ENCODE measurements at places on chromosomes 11 and 22.
A peak's percentile ranks its signal among the peaks of the same experiment; 100 is the strongest.

DNA sequence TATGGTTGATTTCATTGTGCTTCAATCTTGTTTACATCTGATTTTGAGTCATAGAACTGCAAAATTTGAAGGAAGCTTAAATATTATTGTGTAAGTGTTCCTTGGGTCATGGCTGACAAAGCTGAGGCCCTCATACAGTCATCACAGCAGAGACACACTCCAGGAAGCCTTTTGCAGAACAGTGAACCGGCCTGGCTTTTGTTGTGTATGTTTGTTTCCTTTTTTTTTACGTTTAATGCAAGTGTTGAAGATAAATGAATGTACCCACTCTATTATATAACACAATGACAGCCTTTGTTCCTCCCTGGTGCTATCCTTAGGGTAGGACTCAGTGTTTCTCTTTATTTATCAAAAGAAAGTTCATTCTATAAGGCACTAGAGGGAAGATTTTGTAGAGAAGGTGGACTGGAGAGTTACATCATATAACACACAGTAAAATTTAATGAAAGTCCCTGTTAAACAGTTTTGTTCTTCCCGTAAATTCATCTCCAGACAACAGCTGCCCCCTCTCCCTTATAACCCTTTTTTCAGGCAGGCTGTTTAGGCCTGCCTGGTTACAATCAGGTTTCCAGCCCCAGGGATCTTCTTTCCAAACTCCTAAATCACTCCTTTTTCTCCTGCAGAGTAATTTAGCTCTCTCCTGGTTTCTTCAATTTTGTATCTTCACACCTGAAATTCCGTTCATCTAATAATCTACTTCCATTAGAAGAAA, 34.3 kb upstream of the CSTF3 start:
- DNase-seq, result no peak

DNA sequence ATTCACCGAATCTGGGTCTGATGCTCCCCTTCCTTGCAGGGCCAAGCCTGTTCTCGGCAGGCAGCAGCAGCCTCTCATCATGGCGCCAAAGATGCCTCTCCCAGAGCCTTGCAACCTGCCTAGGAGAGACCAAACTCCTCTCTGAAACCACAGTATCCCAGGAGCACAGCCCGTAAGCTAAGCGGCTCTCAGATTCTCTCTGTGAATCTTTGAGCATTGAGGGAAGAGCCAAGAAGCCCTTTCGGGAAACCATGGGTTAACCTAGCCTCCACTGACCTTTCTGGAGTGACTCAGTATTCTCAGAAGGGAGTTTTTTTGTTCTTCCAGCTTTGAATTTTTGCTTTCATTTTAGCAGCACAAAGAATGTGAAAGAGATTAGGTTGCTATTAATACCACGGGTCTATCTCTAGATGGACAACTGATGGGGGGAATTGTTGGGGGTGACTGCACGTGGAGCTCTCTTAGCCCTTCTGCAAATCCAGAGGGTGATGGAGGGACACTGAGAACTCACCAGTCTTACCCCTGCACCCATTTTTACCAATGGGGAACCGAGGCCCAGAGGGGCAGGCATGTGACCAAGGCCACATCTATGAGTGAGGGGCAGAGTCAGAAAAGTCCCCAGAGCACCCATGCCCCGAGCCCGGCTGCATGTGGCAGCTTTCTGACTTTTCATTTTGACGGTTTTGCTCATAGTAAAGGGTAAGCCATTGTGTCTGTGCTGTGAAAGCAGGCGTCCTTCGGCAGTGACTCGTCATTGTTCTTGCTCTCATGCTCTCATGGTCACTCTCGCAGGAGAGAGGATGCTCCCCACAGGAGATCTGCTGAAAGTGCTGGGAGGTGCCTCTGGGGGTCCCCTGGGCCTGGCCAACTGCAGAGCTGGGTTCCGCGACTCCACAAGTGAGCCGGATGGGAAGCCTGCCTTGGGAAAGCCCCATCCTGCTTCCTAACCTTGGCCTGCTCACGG, 36.0 kb downstream of the IRAG1 start:
- DNase-seq, result peak; percentile 83

DNA sequence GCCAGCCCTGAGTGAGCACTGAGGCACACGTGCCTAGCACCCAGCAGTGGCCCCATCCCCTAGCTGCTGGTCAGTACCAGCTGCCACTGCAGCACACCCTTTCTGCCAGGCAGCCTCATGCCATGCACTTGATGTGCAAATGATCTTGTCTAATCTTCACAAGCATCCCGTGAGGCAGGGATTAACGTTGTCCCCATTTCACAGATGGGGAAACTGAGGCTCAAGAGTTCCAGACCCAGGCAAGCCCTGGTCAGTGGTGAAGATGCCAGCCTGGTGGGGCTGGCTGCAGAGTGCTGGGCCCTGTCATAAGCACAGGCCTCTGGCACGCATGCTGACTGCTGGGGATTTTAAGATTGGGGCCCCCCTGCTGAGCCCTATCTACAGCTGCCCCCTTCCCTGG, 8.4 kb upstream of the CDKN1C start:
- DNase-seq, result no peak

DNA sequence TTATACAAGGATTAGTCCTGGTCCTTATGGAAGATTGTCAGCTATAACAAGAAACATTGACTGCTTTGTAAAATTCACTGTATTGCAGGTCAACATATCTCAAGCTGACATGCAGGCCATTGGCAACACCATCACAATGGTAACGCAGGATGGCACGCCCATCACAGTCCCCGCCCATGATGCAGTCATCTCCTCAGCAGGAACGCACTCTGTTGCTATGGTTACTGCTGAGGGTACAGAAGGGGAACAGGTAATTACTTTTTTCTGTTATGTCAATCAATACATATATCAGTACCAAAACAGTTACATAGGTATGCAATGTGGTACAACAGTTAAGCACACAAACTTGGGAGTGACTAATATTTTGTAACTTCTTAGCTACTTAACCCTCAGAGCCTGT, 55.3 kb downstream of the ZNF143 start:
- DNase-seq, result no peak

DNA sequence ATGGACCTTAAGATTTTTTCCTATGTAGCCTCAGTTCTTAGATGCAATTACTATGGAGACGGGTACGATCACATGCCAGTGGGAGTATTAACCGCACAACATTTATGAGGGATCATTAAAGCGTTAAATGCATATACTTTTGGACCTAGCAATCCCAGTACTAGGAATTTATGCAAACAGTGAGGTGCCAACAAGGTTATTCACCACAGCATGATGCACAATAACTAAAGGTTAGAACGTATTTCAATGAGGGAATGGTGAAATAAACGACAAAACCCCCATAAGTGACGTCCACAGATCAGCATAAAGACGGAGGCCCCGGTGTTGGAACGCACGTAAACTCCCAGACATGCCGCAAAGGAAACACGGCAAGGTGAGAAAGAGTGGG, 539 bp downstream of the SIRT3 start:
- no peak for DNase-seq

- DNase-seq, result no peak
Observed at GRCh38 chr22:33747576-33748180, 172.6 kb downstream of the LARGE1 start.

- no peak for DNase-seq
Observed at GRCh38 chr11:2791521-2792380, 92.0 kb upstream of the KCNQ1OT1 start.

DNA sequence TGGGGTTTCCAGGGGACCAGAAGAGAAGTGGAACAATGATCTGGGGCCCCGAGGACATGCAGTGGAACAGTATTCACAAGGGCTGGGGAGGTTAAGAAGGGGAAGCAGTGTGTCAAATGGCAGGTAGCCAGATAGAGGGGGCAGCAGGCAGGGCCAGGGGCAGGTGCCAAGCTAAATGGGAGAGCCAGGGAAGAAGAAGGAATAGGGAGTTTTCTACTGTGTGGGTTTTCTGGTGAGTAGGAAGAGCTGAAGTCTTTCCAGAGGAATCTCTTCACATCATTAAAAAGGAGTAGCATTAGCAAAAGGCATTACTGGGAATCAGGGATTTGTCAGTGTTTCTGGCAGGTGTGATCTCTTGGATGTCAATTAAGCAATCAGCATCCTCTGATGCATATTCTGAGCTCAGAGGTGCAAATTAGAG, 55.8 kb downstream of the IRAG1 start:
- no peak for DNase-seq

GRCh38 chr11:61918938-61919704, 1.8 kb upstream of the RAB3IL1 start:
- DNase-seq, result no peak

DNA sequence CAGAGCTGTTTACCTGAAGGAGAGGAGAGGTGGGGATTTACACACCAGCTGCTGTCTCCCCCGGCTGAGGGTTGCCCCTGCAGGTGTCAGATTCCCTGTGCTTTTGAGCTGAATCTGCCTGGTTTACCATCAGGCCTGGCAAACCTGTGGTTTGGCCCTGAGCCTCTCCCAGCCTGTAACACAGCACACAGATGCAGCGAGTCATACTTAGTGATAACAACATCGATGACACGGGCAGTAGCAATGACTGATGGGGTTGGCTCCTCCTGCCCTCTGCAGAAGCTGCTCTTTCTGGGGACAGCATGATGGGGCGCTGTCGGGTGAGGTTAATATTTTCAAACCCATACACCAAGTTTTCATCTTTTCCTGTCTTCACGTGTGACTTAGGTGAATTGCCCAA, 380.0 kb upstream of the B3GAT1 start:
- DNase-seq, result no peak

DNA sequence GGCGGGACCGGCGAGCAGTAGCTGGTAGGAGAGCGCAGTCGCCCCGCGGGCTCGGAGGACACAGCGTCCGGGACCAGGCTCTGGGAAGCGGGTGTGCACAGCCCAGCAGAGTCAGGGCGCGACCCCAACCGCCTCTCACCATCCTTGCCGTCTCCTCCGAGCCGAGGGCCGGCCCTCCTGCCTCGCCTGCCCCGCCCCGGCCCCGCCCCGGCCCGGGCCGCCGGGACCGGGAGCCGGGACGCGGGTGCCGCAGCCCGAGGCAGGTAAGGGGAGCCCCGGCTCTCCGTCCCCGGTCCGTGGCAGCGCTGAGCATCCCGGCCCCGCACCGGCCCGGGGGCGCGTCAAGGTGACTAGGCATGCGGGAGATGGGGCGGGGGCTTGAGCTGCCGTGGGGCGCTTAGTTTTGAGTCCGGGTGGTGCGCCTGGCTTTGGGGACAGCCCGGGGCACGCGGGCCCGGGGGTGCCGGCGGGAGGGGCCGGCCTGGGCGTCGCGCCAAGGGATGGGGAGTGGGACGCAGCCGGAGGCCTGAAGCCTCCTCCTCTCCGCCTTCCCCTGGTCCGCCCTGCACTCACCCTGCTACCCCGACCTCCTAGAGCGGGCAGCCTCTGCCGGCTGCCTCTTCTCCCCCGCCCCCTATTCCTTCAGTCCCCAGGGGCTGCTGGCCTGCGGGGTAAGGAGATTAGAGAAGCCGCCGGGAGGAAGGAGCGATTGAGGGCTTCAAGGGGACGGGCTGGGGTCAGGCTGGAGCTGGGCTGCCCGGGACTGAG, at the start of gene ABCG4:
Gene ABCG4 (plus strand): TSS at position 35 of the 768 bp plus-strand sequence. CDS start 914 bp downstream, outside the sequence.
- DNase-seq, result no peak

- DNase-seq, result peak; percentile 32
Observed at GRCh38 chr11:61814247-61814957, 2.4 kb downstream of the FADS1 start.

GRCh38 chr11:70825893-70826540, 426.4 kb downstream of the SHANK2 start:
- no peak for DNase-seq

GRCh38 chr11:44711787-44712608, 14.8 kb upstream of the TSPAN18 start:
- DNase-seq, result no peak

DNA sequence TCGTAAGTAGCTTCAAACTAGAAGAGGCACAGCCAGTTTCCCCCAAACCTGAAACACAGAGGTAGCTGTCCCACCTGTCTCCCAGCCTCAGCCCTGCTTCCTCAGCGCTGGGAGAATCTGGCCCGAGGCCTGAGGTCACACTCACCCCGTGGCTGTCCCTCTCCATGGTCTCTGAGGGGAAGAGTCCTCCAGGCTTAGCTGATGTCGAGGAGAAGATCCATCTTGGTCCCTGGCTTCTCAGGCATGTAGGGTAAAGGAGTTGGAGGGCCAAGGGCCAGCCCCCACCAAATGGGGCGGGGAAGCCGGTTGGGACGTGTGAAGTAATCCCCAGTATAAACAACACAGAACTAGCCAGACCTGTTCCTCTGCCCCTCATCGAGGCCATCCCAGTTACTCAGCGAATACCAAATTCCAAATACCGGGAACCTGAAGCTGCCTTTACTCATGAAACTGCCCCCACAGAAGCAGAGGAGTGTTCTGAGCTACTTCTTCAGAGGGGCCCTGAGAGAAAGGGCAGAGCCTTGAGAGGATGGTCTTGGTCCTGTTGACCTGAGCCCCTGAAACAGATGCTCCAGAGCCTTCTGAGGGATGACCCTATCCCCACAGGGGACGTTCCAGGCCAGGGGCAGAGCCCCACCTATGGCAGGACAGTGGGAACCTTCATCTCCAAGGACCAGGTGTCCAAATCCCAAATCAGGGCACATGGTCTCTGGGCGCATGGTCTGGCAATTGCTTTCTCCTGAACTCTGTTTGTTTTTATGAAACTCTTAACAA, at the start of gene TMPRSS13:
Gene TMPRSS13 (minus strand): TSS at position 261 of the 774 bp plus-strand sequence. CDS start 95 bp downstream, at position 166.
- no peak for DNase-seq

DNA sequence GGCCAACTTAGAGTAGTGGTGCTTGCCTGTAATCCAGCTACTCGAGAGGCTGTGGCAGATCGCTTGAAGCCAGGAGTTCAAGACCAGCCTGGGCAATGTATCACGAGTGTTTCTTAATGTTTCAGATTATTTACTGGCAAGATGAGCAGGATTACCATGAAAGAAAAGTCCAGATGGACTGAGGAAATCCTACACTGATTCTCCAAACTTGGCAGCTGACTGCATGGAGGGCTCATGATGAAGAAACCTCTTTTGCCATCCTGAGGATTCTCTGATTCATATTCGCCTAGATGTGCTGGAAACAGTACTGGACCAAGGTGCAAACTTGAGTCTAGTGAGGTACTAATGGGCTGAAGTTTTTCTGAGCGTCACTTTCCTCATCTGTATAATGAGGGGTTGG, 2.8 kb upstream of the SIDT2 start:
- no peak for DNase-seq

GRCh38 chr11:64101461-64101860, 64.5 kb downstream of the MACROD1 start:
- no peak for DNase-seq

GRCh38 chr11:71204748-71205664, 47.4 kb downstream of the SHANK2 start:
- DNase-seq, result no peak

DNA sequence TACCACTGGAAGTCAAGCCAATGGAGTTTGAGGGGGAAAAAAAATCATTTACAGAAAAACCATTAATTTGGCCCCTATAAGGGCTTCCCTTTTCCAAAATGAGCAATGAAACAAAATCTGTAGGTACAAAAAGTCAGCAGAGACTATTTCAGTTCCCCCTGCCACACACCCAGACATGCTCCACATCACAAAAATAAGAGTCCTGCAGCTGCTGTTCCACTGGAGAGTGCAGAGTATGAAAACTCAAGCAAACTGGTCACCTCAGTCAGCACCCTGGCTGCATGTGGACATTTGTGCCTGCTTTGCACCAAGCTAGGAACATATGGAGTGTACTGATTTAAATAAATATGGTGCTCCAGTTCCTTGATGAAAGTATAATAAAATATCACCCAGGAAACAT, 15.1 kb downstream of the POU2AF1 start:
- no peak for DNase-seq
